Activated CD4-positive, CD25-positive, alpha-beta regulatory T cell (primary cell): ENCODE measurements at places on chromosomes 3 and 15.

DNA sequence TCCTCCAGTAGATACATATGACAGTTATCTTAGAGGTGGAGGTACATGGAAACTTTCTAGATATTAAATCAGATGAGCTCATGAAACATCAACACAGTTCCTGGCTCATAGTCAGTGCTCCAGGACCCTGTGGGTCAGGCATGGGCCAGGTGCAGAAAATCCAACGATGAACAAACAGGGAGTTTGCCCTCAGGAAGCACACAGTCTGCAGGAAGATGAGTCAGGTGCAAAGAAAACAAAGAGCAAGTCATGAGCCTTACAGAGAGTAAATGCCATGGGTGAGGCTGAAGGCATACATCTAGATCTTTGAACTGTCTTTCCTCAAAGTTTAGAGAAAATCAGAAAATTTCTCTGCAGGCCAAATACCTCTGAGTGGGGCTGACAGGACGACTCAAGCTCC lies 184.2 kb upstream of the TPM1 start:
- no peak for DNase-seq

DNA sequence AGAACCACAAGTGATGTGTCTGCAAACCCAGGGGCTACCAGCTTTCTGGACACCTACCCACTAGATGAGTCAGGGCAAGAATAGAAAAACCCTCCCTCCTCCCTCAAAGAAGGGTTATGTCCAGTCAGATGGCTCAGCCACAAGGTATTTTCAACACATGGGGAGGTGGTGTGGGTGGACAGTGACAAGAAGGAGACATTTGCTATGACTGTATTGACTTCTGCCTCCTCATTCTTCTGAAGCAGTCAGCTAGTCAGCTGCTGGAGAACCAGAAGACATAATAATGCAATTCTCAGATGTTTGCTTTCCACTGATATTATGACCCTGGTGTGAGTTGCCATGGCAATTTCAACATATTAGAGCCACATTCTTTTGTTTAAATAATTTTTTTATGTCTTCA lies 66.7 kb upstream of the GOLGA8B start:
- DNase-seq = no peak

DNA sequence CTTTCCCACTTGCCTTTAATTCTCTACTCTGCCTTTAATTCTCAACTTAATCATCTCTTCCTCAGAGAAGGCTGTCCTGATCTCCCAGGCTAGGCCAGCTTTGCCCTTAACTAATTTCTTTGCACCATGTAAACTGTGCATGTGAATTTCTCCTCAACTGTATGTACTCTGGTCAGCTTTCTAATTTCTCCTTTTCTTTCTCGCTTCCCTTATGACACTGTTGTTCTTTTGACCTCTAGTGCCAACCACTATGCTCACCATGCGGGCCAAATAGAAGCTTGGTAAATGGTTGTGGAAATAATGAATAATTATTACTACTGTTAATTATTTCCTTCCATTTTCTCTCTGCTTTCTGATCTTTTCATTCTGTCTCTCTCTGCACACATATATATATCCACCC lies 269.0 kb upstream of the CRBN start:
- DNase-seq = no peak

DNA sequence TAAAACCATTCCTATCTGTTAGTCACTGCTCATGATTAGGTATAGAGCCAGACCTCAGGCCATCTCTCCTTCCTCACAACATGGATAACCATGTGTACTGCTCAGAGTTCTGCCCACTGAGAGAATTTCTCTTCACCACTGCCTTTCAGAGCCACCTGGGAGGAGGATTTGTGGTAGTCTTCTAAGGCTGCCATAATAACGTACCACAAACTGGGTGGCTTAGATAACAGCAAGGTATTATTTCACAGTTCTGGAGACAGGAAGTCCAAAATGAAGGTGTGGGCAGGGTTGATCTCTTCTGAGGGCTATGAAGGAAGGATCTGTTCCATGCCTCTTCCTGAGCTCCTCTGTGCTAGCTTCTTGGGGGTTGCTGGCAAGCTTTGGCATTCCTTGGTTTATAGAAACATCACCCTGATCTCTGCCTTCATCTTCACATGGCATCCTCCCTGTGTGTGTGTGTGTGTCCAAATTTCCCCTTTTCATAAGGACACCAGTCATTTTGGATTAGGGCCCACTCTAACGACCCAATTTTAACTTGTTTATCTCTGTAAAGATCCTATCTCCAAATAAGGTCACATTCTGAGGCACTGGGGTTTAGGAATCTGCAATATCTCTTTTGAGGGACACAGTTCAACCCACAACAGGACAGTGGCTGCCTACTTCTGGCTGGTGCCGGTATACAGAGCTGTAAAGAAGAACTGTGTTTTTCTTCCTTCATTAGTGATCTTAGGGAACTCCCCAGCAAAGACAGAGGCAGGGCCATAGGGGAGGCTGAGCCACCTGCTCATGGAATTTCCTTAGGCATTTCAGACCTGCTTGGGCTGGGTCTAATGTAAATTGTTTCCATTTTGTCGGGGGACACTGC lies 42.1 kb upstream of the NOX5 start:
- DNase-seq = no peak

DNA sequence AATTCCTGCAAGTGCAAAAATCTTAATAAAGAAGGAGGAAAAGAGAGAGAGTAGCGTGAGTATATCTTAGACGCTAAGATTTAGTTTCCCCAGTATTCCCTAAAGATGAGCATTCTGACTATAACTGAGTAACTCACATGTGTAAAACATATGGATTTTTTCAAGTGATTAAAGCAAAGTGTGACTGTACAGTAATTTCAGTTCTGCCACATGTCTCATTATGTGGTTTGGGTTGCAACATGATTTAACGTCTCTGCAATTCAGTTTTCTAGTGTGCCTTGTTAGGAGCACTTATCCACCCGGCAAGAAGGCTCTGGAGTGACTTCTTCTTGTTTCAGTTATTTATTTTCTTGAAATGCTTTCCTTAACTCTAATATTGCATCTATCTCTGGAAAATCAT lies 514.1 kb downstream of the ROBO1 start:
- no peak for DNase-seq

DNA sequence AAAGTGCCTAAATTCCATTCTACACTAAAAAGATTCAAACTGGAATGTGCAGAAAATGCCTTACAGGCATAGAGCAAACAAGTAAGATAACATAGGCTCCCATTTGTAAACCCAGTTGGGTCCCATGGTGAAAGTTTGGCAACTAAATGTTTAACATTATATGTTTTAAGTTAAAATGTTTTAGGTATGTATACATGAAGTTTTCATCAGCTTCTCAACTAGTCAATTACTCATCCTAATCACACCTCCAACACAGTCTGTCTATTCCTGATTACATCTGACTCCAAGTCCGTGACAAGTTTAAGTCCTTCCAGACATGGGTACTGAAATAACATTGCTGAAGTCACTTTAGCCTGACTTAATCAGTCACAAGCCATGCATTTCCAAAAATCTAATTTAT lies 25.0 kb downstream of the MYLK start:
- no peak for DNase-seq

DNA sequence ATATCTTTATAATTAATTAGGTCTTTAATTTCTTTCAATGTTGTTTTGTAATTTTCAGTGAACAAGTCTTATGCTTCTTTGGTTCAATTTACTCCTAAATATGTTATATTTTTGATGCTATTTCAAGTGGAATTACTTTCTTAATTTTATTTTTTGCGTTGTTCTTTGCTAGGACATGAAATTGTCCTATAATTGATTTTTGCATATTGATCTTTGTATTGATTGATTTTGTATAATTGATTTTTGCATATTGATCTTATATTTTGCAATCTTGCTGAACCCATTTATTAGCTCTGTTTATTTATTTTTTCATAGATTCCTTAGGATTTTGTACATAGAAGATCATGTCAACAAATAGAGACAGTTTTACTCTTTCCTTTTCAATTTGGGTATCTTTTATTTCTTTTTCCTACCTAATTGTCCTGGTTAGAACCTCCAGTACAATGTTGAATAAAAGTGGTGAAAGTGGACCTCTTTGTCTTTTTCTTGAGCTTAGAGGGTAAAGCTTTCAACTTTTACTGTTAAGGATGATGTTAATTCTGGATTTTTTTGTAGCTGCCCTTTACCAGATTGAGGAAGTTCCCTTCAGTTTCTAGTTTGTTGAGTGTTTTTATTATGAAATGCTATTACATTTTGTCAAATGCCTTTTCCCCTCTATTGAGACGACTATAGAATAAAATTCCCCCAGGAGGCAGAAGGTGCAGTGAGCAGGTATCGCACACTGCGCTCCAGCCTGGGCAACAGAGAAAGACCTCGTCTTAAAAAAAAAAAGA lies 36.8 kb upstream of the CCDC50 start:
- DNase-seq = no peak

GRCh38 chr15:40239404-40239692 lies 485 bp downstream of the PAK6 start:
- no peak for DNase-seq

GRCh38 chr3:61093364-61093763 lies 157.9 kb downstream of the FHIT start:
- no peak for DNase-seq

DNA sequence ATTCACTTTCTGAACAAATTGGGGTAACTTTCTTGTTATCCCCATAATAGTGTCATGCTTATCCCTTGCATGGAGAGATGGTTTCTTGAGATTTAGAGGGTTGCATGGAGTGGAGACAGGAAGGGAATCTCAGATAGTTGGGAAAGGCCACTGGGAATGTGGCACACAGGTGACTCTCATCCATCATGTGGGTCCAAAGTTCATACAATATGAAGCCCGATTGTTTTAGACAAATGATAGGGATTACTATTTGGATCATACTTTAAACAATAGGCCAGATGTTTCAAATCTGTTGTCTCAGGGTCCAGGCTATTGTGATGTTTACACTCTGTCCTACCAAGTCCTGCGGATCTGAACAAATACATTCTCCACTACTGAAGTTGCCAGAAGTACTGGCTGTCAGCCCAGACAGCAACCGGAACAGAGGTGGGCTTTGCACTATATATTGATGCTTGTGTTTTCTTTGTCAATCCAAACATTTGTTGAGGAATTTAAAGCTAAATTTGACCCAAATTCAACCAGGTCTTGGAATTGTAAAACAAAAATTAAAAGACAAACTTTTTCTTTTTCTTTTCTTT lies 39.2 kb upstream of the NMNAT3 start:
- DNase-seq = no peak

DNA sequence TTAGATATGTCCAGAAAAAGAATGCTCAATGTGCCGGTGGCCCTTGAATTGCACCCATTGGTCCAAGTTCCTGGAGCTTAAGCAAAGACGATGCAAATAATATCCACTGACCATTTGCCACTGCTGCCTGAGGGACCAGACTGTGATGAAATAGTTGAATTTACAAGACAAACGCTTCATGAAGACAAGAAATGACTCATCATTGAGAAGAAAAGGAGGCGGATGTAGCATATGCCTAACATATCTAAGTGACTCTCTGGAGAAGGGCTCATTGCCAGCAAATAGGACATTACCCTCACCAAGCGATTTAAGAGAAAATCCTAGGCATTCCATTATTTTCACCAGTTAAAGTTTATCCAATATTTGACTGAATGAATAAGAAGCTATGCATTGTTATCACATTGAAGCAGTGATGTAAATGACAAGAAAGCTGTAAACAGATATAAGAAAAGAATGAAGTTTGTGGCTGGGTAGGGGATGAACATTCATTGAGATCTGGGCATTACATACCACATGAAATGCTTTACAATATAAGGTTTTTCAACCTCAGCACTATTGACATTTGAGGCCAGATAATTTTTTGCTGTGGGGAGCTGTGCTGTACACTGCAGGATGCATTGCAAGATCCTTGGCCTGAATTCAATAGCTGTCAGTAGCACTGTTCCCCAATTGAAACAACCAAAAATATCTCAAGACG lies 48.9 kb upstream of the CPNE4 start:
- DNase-seq = no peak

DNA sequence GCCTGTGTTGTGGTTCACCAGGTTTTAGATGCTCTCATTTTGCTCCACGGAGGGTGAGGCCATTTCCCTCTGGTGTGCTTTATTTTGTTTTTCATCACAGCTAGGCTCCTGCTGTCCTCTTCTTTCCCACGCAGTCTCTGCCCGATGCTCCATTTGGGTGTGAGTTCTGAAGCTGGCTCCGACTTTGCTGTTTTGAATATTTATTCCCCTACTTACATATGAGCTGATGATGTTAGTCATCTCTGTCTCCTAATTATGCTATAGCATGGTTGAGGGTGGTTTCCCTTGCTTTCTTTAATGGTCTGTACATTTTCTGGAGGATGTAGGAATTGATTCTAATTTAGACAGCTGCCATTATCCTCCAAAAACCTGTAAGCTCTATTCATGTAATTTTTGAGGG lies 168.1 kb upstream of the MYRIP start:
- no peak for DNase-seq

- DNase-seq = no peak
These were observed 29.4 kb upstream of the ACAD9 start for GRCh38 chr3:128849911-128850455.

- DNase-seq = no peak
These were observed 489.1 kb upstream of the CFAP20DC start for GRCh38 chr3:59538753-59539432.
